CD8-positive, alpha-beta T cell (primary cell): ENCODE measurements at places on chromosomes 16 and 17.

DNA sequence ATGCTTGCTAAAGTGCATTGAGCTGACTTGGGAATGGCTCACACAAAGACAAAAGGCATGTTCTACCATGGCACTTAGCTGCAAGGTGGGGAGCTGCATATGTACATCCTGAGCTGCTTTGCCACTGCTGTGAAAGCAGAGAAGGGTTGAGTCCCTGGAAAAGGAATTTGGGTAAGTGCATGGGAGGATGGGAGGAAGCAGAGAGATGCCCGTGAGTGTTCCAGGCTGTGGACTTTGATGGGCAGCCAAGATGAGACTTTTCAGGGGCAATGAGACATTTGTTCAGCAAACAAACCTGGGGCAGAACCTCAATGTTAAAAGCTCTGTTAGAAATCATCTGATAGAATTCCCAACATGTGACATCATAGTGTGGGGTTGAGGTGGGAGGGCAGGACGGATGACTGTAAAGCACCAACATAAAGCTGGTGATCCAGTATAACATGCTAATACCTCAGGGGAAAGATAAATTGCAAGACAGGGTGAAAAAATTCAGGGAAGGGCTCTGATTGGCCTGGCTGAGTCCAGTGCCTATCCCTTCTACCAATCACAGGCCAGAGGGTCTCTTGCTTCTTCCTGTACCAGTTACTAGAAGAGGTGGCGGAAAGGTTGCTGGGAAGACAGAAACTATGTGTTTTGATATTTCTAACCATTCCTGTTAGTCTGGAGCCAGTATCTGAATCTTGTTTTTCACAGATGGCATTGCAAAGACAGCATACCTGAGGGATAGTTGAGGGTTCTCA is 163.2 kb downstream of the UTP18 start:
- DNase-seq: no peak

DNA sequence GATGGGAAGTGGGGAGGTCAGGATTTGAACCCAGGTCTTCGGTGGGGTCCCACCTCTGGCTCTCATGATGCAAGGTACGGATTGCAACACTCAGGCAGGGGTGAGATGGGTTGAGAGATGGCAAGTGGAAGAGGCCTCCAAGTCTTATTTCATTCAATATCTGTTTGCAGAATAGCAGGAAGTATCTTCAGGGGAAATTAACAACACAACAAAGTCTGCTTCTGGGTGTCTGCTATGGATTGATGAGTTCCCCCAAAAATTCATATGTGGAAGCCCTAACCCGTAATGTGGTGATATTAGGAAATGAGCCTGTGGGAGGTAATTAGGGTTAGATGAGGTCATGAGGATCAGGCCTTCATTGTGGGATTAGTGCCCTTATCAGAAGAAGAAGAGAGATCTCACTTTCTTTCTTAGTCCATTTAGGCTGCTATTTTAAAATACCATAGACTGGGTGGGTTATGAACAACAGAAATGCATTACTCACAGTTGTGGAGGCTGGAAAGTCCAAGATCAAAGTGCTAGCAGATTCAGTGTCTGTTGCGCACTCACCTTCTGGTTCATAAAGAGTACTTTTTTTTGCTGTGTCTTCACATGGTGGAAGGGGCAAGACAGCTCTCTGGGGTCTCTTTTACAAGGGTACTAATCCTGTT is 4.4 kb upstream of the CD300H start:
- no peak for DNase-seq

DNA sequence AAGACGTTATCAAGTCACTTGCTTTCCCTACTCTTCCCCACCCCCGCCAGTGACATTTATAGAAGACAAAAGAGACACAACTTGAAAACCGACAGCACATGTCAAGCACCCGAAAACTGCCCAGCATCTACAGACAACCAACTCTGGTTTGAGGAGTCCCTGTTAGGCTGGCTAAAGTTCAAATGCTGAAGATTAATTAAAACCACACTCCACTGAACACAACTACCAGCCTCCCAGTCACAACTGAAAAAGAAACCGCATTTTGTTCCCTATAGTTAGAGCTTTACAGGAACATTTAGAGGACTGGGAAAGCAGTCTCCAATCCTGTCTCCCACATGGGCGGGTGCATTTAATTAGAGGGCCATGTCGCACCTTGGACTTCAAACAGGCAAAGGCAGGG is 73.0 kb upstream of the COX10 start:
- no peak for DNase-seq

- no peak for DNase-seq
These were observed 40.0 kb downstream of the CIBAR2 start for GRCh38 chr16:85072076-85072860.

- DNase-seq: no peak
These were observed 8.1 kb upstream of the PPP1R27 start for GRCh38 chr17:81842725-81843504.

- DNase-seq: no peak
These were observed 59.3 kb downstream of the CENPV start for GRCh38 chr17:16293931-16294330.

- DNase-seq: no peak
These were observed 291.9 kb upstream of the ZFHX3 start for GRCh38 chr16:73339821-73340220.

DNA sequence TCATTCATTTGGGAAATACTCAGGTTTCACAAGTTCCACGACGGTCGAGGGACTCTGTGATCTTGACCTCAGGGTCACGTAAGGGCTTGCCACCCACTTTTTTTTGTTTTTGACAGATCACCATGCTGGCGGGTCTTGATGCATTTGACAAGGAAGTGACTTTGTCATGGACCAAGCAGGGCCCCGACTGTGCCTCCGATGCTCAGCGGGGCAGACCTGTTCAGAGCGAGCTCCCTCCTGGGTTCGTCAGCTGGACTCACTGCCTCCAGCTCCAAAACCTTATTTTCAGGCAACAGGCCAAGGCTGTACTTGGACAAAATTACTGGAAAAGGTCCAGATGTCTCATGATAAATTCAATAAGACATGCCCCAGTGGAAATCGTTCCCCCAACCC is 9.0 kb upstream of the CLEC18A start:
- DNase-seq: no peak

DNA sequence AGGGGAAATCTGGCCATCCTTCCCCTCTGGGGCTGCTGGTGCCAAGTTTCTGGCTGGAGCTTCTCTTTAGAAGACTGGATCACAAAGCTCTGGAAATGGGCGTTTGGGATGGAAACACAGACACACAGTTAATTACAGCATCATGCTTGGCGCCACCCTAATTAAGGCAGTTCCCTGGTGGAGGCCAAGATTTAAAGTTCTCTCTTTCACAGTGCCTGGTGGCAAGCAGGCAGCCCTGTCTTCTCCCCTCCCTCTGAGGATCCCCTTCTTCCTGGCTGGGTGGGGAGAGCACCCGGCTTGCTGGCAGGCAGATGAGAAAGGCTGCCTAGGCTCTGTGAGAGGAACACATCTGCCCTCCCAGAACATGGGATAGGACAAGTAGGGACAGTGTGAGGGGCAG is 59.0 kb upstream of the NKD1 start:
- no peak for DNase-seq

DNA sequence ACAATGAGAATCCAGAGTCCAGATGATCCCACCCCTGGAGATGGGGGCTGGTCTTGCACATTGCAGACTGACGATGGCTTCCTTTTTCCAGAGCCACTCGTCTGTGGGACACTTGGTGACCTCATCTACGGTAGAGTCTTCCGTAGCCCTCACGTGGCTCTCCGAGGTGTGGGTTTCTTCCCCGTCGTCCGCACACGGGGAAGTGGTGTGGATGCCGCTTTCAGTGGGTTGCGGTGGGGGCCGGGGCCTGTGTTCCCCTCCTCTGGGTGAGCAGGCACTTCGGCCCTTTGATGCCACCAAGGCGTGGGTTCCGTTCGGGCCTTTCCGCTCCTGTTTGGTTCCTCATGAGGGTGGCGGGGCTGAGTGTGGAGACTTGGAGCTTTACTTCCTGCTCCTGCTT is 21.4 kb downstream of the BAIAP2 start:
- DNase-seq: no peak

GRCh38 chr17:66468241-66469087 is 166.1 kb downstream of the PRKCA start:
- peak; percentile 8 for DNase-seq

GRCh38 chr16:21028728-21029127 is 121.9 kb downstream of the DNAH3 start:
- no peak for DNase-seq

- no peak for DNase-seq
These were observed 130.8 kb upstream of the RCVRN start for GRCh38 chr17:10035885-10036284.

GRCh38 chr17:39867084-39867879 is 720 bp upstream of the ZPBP2 start:
- peak; percentile 92 for DNase-seq

- DNase-seq: no peak
These were observed 12.4 kb downstream of the CSF3 start for GRCh38 chr17:40027614-40028012.

DNA sequence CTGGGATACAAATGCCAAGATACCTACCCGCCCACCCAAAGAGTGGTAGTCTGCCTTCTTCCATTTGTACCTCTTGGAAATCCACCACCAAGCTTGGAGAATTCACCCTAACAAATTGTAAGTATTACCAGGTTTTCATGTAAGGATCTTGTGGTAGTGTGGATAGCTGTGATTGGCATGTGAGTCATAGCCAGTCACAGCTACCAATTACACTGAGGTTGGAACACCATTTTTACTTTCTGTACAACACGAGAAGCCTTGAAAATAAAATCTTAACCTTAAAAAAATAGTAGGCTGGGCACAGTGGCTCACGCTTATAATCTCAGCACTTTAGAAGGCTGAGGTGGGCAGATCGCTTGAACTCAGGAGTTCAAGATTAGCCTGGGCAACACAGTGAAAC is 18.5 kb upstream of the SLC35G3 start:
- no peak for DNase-seq

GRCh38 chr16:68233835-68234187 is 2.1 kb downstream of the ESRP2 start:
- DNase-seq: no peak

DNA sequence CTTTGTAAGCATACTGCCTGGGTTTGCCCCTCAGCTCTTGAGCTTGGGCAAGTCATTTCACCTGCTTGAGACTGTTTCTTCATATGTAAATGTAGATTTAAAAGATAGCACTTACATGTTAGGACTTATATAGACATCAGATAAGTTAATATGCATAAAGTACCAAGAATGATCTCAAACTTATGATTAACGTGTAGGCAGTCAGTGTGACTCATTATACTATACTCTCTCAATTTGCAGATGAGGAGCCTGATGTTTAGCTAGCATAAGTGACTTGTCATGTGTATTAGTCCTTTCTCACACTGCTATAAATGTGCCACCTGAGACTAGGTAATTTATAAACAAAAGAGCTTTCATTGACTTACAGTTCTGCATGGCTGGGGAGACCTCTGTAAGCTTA is 690.5 kb downstream of the KCNJ2 start:
- no peak for DNase-seq

- no peak for DNase-seq
These were observed 15.3 kb downstream of the CREBBP start for GRCh38 chr16:3865241-3865640.

GRCh38 chr17:45197555-45198334 is 23.9 kb upstream of the FMNL1 start:
- peak; percentile 75 for DNase-seq

DNA sequence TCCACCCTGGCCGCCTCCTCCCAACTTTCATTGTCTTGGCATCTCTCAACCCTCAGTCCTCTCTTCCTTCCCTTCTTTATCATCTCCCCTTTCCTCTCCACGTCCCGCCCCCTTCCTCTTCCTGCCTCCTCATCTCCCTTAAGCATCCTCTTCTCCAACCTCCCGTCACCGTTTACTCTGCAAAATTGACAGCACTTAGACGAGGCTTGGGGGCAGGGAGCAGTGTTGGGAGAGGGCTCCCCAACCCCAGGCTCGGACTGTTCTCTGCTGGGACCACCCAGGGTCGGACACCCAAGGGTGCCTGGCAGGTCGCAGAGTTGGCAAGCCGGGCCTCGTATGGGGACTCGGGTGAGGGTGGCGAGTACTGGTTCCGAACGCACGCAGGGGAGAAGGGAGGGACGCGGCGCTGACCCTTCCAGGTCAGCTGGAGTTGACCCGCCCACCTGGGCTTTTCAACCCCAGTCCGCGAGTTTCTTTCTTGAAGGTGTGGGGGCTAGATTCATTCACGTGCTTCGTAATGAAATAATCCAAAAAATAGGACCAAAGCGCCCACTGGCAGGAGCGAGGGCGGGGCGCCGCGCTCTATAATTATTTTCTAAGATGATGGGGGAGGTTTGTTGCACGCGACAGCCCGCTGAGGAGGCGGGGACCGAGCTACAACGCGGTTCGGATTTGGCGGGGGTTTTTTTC is 775 bp upstream of the PAGR1 start:
- no peak for DNase-seq

DNA sequence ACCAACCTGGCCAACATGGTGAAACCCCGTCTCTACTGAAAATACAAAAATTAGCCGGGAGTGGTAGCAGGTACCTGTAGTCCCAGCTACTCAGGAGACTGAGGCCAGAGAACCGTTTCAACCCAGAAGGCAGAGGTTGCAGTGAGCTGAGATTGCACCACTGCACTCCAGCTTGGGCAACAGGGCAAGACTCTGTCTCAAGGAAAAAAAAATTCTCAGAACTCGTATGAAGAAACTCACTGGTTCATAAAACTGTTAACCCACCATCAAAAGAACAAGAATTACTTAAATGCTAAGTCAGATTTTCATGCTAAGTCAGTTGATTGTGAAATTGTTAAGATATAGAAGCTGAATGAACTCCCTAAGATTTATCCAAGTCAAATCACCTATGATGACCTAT is 31.3 kb downstream of the SLC39A11 start:
- DNase-seq: no peak

GRCh38 chr17:77392376-77393273 is 251.9 kb downstream of the SEC14L1 start:
- DNase-seq: no peak

DNA sequence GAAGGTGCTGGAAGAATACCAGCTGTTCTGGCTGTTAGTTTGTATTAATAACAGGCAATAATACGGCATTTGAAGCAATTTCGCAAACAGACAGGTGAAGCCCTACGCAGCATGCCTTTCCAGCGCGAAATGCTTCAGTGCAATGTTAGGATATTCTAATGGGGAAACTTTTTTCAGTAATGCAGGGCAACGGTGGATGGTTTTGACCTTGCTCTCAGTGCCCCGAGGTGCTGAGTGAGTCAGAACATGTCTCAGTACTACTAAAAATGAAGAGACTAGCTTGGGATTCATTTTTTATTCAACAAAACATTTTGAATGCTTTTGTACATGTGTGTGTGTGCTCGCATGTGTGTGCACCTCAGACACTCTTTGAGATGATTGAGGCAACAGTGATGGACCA is 172.2 kb downstream of the RBFOX1 start:
- DNase-seq: no peak

GRCh38 chr16:57935904-57936303 is 35.0 kb downstream of the CNGB1 start:
- no peak for DNase-seq

- no peak for DNase-seq
These were observed 1.8 kb upstream of the VPS4A start for GRCh38 chr16:69309316-69309715.

- DNase-seq: peak; percentile 43
These were observed at the start of gene SPNS3 for GRCh38 chr17:4433515-4434031. TSS of gene SPNS3 (plus strand) at chr17:4433940. CDS start at chr17:4433968, 28 bp downstream.
